Hepatocyte (in vitro differentiated cells): ENCODE measurements at places on chromosomes 3 and 15. TPM values are rescaled to one million over a fixed set of nuclear protein-coding genes. Genes with fewer than 3 reads are reported as not detected.

C3orf20 gene
- 0.07 TPM in 1 of 2 replicates, not detected in the other for total RNA-seq

MINAR1 gene
- 1.3 TPM in 2 replicates for total RNA-seq

RHOV gene
- total RNA-seq = 1.2 and 1.7 TPM in 2 replicates

GAP43 gene
- total RNA-seq = 0.60 and 0.92 TPM in 2 replicates

HTR3E gene
- total RNA-seq = not detected in 2 replicates

GRCh38 chr15:90946538-90946937 is 8.1 kb upstream of the RCCD1 start:
- no peak overlapping the region for H3K4me3 ChIP-seq
- H3K4me1 ChIP-seq = no peaks in the 10 kb centered on the region
- DNase-seq = no peak
- H3K27me3 ChIP-seq = no peaks in the 10 kb centered on the region

- no peak for DNase-seq
- H3K36me3 ChIP-seq = no peaks in the 10 kb centered on the region
- peaks cover 10% of the 10 kb centered on the region for H3K4me1 ChIP-seq
- peak overlapping the region; percentile 33 for H3K27ac ChIP-seq
Measured at GRCh38 chr3:20743553-20744321, 557.7 kb upstream of the SGO1 start.

GRCh38 chr15:21269121-21269520 is 171.2 kb downstream of the POTEB3 start:
- DNase-seq = peak; percentile 4
- no peak overlapping the region for H3K4me3 ChIP-seq
- no peaks in the 10 kb centered on the region for H3K4me1 ChIP-seq

DNA sequence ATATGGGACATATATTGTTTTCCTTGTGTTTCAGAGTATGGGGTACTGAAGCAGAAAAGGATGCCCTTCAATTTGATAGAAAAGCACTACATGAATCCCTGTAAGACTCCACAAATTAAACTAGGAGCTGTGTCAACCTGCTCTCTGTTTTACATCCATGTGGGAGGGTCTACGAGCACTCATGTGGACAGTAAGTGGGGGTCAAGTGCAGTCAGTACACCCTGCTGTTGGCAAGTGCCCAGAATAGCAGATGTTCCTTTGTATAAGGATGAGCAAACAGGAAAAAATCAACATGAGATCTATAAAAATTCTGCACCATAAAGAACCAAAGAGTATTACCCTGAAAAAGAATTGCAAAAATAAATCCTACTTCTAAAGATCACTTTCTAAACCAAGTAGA is 659.9 kb downstream of the SI start:
- peak; percentile 20 for DNase-seq
- no peaks in the 10 kb centered on the region for H3K27me3 ChIP-seq
- no peak overlapping the region for H3K4me3 ChIP-seq
- H3K36me3 ChIP-seq = no peaks in the 10 kb centered on the region

DNA sequence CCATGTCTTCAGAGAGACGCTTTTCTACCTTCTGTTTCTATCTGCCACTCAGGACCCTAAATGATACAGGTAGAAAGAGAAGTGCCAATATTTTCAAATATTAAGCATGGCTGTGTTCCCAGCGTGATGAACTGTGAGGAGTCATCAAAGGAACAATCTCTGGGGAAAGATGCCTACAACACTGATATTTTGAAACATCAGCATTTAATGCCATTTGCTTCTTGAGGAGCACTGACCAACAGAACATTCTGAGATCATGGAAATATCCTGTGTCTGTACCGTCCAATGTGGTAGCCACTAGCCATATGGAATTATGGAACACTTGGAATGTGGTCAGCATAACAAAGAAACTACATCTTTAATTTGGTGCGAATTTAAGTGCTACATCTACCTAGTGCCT is 117.9 kb upstream of the COL6A5 start:
- no peaks in the 10 kb centered on the region for H3K36me3 ChIP-seq
- no peaks in the 10 kb centered on the region for H3K4me1 ChIP-seq
- no peaks in the 10 kb centered on the region for H3K27me3 ChIP-seq
- H3K4me3 ChIP-seq = no peak overlapping the region
- no peak for DNase-seq

DNA sequence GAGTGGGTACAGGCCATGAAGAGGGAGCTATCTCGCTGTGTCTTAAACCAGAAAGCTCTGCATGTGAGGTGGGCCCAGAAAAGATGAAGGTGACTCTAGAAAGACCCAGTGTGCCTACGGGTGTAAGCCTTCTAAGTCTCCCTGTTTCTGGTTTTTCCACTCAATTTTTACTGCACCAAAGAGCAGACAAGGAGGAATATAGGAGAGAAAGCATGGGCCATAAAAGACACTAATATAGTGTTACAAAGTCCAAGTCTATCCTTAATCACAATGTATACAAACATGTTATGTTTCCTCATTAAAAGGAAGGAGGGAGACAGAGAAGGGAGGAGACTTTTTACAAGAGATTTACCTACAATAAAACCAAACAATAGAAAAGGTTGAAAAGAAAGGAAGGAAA is 24.1 kb upstream of the ZKSCAN7 start:
- H3K4me3 ChIP-seq = no peak overlapping the region
- no peaks in the 10 kb centered on the region for H3K36me3 ChIP-seq
- H3K27ac ChIP-seq = peak overlapping the region; percentile 56
- no peaks in the 10 kb centered on the region for H3K27me3 ChIP-seq
- peaks cover 4% of the 10 kb centered on the region for H3K4me1 ChIP-seq

DNA sequence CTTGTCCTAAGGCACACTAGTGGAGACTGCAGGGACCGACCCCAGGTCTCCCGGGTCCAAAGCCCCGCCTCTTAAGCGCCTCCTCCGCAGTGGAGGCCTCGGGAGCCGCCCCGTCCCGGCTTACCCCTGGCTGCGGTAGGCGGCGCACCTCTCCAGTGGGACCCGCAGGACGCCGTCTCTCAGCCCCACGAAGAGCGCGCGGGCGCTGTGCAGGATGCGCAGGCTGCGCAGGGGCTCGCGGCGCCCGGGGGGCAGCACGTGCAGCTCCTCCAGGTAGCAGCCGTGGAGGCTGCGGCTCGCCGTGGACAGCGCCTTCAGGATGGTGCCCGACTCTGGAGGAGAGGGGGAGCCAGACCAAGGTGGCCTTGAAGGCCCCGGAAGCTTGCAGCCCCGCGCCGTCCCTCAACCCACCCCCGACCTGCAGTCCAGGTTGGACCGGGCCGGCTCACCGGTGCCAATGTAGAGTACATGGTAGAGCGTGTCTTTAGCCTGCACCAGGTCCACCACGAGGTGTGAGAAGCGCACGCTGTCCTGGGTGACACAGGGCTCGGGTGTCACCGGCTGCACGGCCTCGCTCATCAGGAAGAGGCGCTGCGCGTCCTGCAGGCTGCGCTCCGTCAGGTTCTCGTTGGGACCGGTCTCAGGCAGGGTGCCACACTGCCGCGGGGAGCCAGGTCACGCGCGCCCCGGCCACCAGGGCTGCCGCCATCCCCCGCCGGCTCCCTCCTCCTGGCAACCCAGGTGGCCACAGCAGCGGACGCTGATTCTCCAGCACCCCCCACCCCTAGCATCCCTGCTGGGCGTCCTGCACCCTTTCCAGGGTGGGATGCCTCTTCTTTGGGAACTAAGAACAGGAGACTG is 105.5 kb downstream of the SEMA5B start:
- no peaks in the 10 kb centered on the region for H3K36me3 ChIP-seq
- H3K4me3 ChIP-seq = no peak overlapping the region
- H3K27me3 ChIP-seq = peaks cover 44% of the 10 kb centered on the region
- peaks cover 7% of the 10 kb centered on the region for H3K4me1 ChIP-seq
